ENCODE measurements at places on chromosomes 13 and 19.

- no peak for DNase-seq
These were observed 26.6 kb downstream of the DNAJC3 start for GRCh38 chr13:95703576-95703975.

GRCh38 chr13:95098916-95099315 is 202.3 kb downstream of the ABCC4 start:
- DNase-seq, result no peak

GRCh38 chr13:27455331-27455855 is 5.0 kb upstream of the MTIF3 start:
- no peak for DNase-seq

GRCh38 chr19:57075801-57076492 is 43.8 kb upstream of the USP29 start:
- DNase-seq, result no peak

DNA sequence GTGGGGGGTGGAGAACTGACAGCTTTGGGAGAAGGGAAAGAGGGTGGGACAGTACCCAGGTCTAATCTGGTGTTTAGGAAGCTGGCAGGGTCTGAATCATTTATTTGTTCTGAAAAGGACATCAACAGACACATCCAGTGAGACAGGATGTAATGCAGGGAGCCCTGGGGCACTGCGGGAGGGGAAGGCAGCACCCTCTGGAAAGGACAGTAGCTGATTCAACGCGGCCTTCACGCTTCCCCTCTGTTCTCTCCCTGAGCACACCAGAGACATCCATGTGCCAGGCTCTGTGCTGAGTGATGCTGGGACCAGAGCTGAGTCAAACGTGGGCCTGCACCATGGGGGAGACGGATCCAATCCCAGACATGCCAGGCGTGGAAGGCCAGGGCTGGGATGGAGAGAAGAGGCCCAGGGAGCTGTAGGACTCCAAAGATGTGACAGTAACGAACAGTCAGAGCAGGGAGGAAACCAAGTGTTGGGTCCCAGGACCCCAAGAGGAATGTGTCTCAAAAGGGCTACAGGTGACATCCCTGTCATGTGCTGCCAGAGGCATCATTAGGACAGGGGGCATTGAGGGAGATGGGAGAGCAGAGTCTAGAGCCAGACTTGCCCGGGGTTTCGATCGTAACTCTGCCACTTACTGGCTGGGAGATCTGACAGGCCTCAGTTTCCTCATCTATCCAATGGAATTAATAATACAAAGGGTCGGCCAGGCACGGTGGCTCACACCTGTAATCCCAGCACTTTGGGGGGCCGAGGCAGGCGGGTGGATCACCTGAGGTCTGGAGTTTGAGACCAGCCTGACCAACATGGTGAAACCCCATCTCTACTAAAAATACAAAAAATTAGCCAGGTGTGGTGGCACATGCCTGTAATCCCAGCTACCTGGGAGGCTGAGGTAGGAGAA is 1.7 kb downstream of the ETFB start:
- no peak for DNase-seq

- no peak for DNase-seq
These were observed 868 bp upstream of the EGLN2 start for GRCh38 chr19:40797963-40798682.

DNA sequence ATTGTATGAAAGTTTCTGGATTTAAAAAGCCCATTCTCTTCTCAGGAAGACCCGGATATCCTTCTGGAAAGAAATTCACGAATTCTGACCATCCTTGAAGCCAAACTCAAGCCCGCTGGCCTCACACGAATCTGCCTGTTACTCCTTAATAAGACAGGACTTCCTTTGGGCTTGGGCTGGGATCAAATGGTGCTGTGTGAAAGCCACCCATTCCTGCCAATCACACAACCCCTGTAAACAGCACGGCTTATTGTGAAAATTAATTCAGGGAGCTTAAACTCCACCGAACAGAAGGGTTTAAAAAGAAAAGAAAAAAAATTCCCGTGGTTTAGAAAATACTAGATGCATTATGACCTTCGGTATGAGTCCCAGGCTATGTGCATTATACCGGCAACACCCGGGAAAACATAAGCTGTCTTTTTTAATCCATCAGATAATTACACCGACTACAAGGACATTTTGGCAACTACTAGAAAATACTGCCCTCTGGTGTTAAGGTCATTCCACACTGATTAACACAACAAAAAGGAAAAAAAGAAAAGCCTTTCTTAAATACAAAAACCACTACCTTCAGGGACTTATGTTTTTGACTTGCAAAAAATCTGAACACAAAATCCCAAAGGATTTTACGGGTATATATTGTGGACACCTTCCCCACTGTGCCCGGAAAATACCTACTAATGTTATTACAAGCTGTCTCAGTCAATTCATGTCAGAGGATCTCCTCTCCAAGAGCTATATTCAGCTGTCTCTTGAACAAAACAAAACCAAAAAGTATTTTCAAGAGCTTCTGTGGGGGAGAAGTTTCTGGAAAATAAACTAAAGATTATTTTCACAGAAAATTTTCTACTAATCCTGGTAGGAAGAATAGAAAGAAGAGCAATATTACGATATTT is 76.0 kb upstream of the LSM14A start:
- no peak for DNase-seq

DNA sequence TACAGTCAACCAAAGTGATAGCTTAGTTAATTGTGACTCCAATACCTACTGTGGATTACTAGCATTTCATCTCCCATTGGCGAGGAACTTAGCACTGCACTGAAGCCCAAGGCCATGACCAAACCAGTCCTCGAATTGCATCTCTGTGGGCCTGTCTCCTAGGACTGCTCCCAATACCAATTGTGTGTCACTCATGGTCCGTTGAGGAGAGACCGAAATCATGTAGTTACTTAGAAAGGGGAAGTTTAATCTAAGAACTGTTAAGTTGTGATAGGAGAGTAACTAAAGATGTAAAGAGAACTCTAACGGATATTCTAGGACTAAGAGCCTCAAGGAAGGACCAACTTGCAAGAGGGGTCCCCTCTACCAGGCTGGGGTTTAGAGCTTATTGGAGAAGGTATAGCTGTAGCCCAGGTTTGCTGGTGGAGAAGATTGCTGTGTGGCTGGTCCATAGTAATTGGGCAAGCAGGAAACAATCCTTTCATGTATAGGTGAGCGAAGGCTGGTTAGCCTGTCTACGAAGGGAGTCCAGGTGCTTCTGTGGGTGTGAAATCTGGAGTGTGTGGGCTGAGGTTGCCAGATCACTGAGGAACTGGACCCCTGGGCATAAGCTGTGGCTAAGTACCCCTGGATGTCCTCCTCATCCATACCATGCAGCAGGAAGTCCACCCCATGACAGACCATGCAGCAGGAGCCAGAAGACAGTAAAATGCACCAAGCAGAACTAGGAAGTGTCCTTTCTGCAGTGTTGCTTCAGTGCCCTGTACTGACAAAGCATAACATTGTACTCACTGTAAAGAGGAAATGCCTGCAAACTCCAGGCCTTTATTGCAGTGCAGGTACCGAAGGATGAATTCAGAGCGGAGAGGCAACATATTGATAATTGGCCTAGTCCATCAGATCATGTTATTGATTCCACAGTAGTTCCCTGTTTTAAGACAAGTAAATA is 30.8 kb downstream of the DNAJC3 start:
- DNase-seq, result no peak

- no peak for DNase-seq
These were observed 136.1 kb upstream of the SPACA7 start for GRCh38 chr13:112240076-112240475.

DNA sequence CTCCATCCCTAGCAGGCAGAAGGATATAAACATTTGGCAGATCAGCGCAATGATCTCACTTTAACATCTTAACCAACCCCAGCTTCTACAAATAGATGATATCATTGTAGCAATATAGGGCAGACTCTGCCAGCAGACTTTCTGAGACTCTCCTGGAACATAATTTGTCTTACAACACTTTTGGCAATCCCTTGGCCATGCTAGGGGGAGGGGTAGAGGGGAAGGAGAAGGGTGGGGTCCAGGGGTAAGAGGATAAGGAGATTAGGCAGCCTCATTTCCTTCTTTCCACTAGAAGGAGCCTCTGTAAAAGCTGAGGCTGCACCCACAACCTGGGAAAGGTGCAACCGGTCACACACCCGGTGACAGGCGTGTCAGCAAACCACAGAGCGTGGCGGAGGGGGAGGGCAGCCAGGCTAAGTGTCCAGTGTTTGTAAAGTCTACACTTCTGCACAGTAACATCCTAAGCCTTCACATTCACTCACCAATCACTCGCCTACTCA is 8.7 kb upstream of the UBAC2 start:
- no peak for DNase-seq

GRCh38 chr13:46605076-46605824 is 52.3 kb downstream of the LRCH1 start:
- no peak for DNase-seq

DNA sequence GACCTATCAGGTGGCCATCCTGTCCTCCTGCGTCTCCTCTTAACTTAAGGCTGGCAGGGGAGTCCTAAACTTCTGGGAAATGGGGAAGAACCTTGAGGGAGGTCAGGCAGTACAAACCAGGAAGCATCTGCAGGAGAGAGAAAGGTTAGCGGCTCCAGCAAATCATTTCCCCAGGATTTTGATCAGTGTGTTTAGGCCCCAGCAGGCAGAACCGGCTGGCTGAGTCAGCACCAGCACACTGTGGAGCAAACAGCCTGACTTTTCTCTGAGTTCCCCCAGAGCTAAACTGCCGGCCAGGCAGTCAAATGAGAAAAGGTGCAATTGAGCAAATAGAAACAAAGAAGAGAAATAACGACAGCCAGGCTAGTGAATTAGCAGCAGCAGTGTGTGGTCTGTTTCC is 46.7 kb upstream of the MEDAG start:
- DNase-seq, result no peak

- DNase-seq, result no peak
These were observed 472.3 kb downstream of the IRS2 start for GRCh38 chr13:109314101-109314500.

GRCh38 chr13:106515635-106516254 is 19.7 kb downstream of the EFNB2 start:
- no peak for DNase-seq

DNA sequence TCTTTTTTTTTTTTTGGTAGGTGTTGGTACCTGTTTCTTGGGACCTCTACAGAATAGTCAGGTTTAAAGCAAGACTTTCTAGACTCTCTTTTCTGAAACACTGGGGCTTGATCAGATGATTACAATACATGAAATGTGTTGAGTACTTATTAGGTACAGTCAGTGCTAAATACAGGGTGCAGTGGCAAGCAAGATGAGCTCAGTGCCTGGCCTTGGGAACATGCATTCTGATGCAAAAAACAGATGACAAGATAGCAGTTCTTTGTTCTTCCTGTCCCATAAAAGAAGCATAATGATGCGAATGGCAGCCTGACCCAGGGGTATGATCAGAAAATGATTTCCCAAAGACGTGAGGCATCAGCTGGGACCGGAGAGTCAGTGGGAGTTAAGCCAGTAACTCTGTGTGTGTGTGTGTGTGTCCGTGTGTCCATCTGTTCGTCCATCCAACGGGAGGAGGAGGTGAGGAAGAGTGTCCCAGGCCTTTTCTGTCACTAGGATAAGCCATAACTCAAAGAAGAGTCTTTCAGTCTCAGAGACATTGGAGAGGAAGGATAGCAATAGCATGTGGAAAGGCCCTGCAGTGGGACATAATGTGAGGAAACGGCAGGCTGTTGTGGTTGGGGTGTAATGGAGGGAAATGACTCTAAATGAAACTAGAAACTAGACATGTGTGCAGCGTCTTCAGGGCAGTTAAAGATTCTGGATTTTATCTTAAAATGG is 32.2 kb downstream of the SLAIN1 start:
- no peak for DNase-seq

GRCh38 chr19:932648-933552 is 7.1 kb downstream of the ARID3A start:
- no peak for DNase-seq

DNA sequence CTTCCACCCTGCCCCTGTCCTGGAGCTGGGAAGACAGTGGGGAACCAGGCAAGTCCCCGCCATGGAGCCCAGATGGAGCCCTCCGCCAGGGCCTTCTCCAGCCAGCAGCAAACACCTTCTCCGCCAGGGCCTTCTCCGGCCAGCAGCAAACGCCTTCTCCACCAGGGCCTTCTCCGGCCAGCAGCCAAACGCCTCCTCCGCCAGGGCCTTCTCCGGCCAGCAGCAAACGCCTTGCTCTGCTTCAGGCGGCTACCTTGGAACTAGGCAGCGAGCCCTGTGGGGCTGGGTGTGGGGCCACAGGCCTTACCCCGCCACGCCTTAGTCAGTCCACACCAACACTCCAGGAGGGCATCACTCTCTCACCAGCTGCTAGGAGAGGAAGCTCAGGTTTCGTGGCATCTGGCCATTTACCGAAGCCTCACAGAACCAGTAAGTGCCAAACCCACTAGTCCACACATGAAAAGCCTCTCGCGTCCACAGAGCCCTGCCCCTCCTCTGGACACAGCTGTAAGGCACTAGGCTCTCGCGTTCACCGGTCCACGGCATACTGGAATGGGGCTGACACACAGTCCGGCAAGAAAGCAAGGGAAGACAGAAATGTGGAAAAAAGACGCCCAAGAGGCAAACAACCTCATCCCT is 41.0 kb downstream of the MLLT1 start:
- no peak for DNase-seq

GRCh38 chr13:80361883-80362327 is 21.0 kb upstream of the SPRY2 start:
- DNase-seq, result no peak

DNA sequence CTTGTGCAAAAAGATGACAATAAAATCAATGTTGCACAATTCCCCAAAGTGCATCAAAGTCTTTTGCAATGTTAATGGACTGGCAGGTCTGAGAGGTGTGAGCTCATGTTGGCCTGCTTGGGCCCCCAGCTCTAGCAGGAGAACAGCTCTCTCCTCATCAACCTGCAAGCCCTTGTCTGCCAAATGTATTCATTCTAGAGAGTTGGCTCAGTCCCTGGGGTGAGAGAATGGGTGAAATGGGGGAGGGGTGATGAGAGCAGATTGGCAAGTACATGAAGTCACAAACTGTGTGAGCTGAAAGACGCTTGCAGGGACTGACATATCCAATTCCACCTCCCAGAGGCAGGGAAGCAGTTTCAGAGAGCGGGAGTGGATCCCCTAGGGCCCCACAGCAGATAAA is 465.1 kb upstream of the ZNF507 start:
- DNase-seq, result no peak

DNA sequence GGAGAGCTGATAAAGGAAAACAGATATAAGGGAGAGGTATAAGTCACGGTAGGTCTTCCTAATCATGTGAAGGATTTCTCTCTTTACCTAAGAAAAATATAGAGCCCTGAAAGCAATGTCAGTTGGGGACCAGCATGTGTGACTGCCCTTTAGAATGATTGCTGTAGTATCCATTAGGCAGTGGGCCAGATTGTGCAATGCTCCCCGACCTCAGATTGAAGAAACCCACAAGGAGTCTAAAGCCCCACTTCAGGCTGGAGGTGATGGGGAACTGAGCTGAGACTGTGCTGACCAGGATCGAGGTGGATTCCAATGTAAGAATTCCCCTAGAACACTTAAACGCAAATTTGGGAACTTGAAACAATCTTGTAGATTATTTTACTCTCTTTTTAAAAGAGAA is 614.4 kb downstream of the LIG4 start:
- DNase-seq, result no peak

GRCh38 chr13:67880916-67881315 is 650.8 kb upstream of the PCDH9 start:
- DNase-seq, result no peak

All from stimulated activated CD8-positive, alpha-beta memory T cell treated with anti-CD3 and anti-CD28 coated beads, Interleukin-15, amount 100 ng/mL, for 4 hours (primary cell).